Transverse colon (tissue), 4 donors: ENCODE measurements at places on chromosomes 3 and 15.

GRCh38 chr15:90592131-90592881 is 62.6 kb downstream of the CRTC3 start:
- DNase-seq: no peak

DNA sequence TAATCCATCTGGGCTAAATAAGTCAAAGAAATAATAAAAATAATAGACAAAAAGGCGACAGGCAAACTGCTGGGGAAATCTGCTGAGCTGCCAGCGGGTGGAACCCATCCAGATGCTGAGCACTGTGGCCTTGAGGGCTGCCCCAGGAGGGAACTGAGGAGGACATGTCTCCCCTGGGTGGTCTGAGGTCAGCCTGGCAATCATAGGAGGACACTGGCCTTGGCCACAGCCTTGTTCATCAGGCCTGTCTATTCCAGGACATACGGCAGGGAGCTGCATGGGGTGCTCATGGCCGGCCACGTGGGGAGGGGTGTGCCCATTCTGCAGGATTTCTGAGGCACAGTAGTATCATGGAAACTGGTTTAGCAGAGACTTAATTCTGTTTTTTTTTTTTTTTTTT is 21.5 kb upstream of the SNRPA1 start:
- DNase-seq: no peak

- DNase-seq: no peak
Measured at GRCh38 chr3:134031348-134031915, 1.7 kb upstream of the SLCO2A1 start.

GRCh38 chr3:183541235-183541655 is 14.3 kb downstream of the KLHL6 start:
- no peak for DNase-seq

GRCh38 chr3:121654493-121655385 is 6.0 kb downstream of the HCLS1 start:
- no peak for DNase-seq

GRCh38 chr3:61562721-61563312 is 1.4 kb downstream of the PTPRG start:
- peak; percentile 32 for DNase-seq

DNA sequence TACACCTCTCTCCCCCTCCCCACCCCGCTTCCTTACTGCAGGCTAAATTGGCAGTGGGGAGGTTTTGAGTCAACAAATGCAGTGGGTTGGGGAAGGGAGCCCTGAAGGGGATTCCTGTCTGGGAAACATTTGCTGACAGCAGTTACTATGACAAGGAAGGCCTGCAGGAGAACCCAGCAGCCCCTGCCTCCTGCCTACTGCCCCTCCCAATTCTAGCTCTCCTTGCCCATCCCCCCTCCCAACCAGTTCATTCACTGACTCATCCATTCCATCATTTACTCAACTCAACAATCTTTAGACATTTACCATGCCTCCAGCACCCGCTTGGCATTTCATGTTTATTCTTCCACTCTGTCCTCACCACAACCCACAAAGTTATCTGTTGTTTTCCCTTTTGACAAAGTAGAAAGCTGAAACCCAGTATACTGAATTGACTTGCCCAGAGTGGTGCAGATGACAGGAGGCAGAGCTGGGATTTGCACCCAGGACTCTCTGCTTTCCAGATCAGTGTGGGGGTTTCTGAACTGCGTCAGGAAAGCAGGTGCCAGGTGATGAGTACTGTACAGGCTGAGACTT is 75.0 kb downstream of the MAGEF1 start:
- DNase-seq: no peak

GRCh38 chr15:80778964-80779657 is at the start of gene CEMIP:
Gene CEMIP (plus strand): TSS chr15:80779370. CDS start chr15:80873880, 94,510 bp downstream.
- peak; percentile 82 for DNase-seq

GRCh38 chr15:100686021-100686724 is 83.8 kb downstream of the ASB7 start:
- no peak for DNase-seq

DNA sequence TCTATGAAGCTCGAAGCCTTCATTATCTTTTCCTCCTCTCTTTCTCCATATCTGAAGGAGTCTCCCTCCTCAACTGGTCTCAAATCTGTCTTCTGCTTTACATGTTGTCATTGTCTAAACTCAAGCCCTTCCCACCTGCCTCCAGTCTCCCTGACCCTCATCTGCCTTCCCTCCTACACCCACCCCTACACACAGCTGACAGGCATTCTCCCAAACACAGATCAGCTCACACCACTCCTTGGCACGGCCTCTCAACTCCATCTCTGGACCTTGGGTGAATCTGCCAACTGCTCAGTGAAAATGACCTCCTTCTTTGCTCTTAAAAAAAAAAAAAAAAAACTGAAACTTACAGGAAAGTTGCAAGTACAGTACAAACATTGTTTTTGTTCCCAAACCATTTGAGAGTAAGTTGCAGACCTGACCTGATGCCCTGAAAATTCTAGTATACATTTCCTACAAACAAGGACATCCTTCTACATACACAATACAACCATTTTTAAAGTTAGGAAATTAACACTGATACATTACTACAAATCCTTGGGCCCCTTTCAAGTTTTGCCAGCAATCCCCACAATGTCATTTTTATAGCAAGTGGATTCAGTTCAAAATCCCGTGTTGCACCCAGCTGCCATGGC is 49.4 kb upstream of the UBE2E1 start:
- no peak for DNase-seq

DNA sequence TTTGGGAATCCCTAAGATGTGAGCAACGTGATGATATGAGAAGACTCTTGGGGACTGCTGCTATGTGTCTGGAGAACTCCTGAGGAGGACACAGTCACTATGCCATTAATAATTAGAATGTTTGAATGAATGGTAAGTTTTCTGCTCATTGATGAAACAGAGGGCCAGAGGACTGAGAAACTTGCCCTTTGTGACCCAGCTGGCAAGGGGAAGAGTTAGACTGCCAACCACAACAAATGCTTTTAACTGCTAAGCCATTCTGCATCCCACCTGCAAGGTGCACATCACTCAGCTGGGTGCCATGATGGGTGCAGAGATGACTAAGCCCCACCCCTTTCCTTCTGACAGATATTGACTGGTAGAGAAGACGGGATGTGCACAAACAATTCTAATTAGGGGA is 249.6 kb downstream of the THRB start:
- DNase-seq: no peak

DNA sequence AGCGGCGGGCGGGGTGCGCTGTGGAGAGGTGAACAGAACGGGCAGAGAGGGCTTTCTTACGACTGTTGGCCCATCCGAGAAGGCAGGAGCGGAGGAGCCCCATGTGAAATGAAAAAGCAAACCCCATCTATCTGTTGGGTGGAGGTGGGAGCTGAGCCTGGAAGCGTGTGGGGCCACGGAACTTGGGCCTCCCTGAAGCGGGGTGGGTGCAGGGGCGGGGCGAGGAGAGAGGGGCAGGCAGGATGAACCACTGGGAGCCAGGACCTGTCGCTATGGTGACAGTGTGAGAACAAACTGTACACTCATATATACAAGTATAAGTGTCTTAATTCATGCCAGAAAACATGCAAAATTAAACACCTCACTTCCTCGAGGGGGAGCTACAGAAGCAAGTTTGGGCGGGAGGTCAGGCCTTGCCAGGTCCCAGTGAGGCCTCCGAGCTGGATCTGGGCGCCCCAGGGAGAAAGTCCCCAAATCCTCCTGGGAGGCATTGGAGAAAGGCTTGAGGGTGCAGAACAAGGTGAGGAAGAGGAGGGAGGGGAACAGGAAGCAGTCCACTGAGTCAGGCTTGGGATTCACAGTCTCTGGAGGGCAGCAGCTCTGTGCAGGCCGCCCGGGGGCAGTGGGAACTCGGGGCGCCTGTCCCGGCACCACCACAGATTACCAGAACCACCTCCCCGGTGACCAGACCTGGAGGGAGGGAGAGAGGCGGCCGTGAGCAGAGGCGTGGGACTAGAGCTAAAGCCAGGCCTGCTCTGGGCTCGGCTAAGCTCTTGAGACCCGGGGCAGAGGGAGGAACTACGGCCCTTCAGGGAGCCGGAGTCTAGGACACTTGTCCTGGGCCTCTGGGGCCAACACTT is 34.8 kb downstream of the RBPMS2 start:
- DNase-seq: peak; percentile 74

- no peak for DNase-seq
Measured at GRCh38 chr3:135966271-135966961, 888 bp downstream of the PPP2R3A start.

GRCh38 chr3:58032186-58032585 is 24.0 kb downstream of the FLNB start:
- DNase-seq: no peak

DNA sequence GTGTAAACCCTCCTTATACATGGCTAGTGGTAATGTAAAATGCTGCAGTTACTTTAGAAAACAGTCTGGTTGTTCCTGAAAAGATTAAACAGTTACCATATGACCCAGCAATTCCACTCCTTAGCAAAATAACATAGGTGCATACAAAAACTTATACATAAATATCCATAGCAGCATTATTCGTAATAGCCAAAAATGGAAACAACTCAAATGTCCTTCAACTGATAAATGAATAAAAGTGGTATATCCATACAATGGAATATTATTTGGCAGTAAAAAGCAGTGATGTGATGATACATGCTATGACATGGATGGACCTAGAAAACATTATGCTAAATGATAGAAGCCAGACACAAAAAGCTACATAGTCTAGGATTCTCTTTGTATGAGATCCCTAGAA is 31.6 kb upstream of the SIN3A start:
- DNase-seq: no peak

DNA sequence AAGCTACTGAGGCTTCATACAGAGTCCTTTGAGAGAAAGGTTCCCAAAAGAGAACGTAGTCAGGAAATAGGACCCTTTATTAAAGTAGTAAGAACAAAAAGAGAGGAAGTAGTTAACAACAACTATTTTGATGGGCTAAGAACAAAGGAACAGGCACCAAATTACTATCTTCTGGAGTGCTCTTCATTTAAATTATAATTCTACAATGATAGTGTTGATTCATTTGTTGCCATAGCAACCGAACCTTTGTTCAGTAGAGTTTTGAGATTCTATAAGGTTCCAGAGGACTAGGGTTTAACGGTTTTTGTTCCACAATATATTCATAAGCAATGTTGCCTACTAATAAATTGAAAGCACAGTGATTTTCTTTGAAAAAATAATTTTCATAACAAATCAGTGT is 78.8 kb downstream of the CMSS1 start:
- DNase-seq: no peak

DNA sequence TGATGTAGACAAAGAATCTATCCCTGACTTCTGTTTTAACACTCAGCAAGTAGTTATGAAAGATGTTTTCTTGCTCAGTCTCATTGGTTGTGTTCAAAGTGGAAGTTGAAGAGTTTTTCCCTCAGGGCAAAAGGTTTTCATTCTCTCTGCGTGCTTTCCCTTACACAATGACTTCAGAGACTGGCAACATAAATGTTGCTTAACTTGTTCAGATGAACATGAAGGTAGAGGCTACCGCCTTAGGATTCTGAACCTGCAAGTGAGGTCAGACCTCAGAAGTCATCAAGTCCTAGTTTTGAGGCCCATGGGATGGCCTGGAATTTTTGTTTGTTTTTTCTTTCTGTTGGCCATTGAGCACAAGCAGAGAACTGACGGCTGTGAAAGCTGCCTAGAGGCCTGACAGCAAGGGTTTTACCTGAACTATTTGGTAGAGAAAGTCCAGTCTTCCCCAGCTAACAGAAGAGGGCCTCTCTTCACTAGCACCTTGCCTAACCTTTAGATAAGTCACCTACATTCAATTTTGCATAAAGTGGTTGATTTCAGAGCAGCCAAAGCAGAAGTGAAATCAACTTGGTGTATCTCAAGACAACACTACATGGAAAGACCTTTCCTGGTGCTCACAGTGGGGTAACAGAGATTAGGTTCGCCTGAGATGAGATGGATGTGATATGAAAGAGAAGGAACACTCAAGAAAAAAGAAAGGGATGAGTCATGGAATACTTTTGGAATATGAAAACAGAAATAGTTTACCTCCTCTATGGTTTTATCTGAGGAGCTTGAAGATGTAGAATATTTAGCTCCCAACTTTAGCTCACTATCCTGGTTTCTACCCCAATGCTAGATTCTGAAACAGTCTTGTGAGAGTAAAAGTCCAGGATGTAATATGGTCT is 53.6 kb upstream of the AP4E1 start:
- DNase-seq: no peak

DNA sequence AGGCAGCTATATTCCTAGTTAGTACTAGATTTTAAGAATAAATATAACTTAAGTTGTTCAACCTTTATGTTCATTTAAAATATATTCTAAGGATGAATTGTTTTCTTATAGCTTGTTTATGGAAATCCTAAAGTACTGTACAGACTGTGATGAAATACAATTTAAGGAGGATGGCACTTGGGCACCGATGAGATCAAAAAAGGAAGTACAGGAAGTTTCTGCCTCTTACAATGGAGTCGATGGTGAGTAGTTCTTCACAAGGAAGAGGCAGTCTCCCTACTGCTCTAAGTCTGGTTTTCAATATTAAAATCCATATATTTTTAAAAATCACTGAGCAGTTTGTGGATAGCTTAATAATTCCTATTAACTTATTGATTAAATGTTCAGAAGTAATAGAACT is 29.6 kb downstream of the CALML4 start:
- no peak for DNase-seq

DNA sequence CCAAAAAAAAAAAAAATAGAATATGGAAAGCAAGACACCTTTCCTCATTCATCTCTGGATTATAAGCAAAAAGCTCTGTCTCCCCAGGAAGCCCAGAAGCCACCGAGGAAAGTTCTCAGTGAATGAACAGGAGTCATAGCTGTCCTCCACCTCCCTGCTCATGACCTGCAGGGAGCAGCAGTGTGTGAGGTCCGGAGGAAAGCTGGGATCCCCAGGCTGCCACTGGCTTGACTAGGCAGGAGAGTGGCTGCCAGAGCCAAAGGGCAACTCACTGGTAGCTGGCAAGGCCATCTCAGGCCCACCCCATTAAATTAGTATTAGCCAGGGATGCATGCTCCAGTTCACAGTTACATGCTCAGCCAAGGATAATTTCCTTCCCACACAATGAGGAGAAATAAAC is 191.6 kb upstream of the STT3B start:
- DNase-seq: no peak

DNA sequence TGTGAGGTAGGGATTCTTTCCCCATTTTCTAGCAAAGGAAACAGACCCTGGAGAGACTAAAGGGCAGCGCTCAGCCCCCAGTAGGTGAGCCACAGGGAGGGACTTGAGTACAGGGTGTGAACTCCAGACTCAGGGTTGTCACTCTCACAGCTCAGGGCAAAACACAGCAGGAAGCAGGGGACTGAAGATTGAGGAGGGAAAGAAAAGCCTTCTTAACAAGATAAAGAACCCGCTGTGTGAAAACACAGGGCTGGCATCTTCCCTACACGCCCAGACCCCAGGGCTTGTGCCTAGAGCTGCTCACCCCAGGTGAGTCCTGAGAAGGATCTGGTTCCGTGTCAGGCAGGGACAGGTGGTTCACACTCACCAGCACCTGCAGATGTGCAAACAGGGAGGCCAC is 59.6 kb downstream of the ABTB1 start:
- DNase-seq: no peak

GRCh38 chr3:41198526-41198925 is 779 bp upstream of the CTNNB1 start:
- peak; percentile 42 for DNase-seq

- DNase-seq: no peak
Measured at GRCh38 chr15:75065467-75065850, 42.1 kb downstream of the PPCDC start.
